ENCODE measurements at places on chromosomes 5 and 9. TPM values are rescaled to one million over a fixed set of nuclear protein-coding genes. Genes with fewer than 3 reads are reported as not detected.

The ADAMTS6 gene
- total RNA-seq: 1.4 TPM

- no peaks in the 10 kb centered on the region for H3K36me3 ChIP-seq
- no peaks in the 10 kb centered on the region for H3K4me1 ChIP-seq
- H3K27ac ChIP-seq: no peak overlapping the region
- H3K27me3 ChIP-seq: no peaks in the 10 kb centered on the region
These were observed 261.8 kb downstream of the ASTN2 start for GRCh38 chr9:117153021-117153420.

DNA sequence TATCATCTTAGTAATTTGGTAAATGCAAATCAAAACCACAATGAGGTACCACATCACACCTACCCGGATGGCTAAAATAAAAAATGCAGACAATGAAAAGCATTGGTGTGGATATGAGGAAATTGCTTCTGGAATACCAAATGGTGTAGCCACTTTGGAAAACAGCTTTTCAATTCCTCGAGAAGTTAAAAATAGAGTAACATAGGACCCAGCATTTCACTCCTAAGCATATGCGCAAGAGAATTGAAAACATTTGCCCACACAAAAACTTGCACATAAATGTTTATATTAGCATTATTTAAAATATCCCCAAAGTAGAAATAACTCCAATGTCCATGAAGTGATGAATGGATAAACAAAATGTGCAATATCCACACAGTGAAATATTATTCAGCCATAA is 608.7 kb downstream of the ISL1 start:
- no peak overlapping the region for H3K27ac ChIP-seq
- H3K4me3 ChIP-seq: no peak overlapping the region
- no peak for DNase-seq
- no peaks in the 10 kb centered on the region for H3K27me3 ChIP-seq
- no peaks in the 10 kb centered on the region for H3K4me1 ChIP-seq

DNA sequence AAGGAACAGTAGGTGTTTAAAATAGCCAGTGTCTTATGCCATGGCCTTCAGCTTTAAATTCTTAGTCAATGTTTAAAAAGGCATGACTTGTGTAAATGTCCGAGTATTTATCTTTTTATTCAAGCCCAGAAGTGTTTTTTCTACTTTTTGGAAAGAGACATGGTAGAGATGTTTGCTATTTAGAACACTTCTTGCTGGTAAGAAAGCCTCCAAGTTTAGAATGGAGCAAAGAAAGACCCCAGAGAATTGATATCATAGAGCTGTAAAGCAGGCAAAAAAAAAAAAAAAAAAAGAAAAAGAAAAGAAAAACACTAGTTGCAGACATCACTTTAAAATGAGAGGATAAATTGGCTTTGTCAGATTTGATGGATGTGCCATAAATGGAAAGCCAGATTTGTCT is 375.1 kb downstream of the TMEM167A start:
- H3K4me3 ChIP-seq: no peak overlapping the region
- H3K27ac ChIP-seq: no peak overlapping the region
- no peak for DNase-seq
- H3K4me1 ChIP-seq: no peaks in the 10 kb centered on the region
- no peaks in the 10 kb centered on the region for H3K36me3 ChIP-seq

The SPINK13 gene
- not detected for total RNA-seq

The SFXN1 gene
- 326 TPM for total RNA-seq

The FLT4 gene
- 1.7 TPM for total RNA-seq

The PDE6A gene
- not detected for total RNA-seq

Data from activated T-helper 2 cell treated with anti-CD3 and anti-CD28 coated beads, Interferon-gamma antibody, Interleukin-2, Interleukin-4, amounts not matched to agents 10 μg/mL and 5 μg/mL and 100 μg/mL, durations not matched to agents 14 hours and 24 hours and 36 hours (primary cell).